Glomerular endothelial cell (primary cell): ENCODE measurements at places on chromosomes 1 and 21. TPM values are rescaled to one million over a fixed set of nuclear protein-coding genes. Genes with fewer than 3 reads are reported as not detected.

CAPZB gene
- total RNA-seq: 166 and 215 TPM in 2 replicates

OBSCN gene
- 1.5 and 2.9 TPM in 2 replicates for total RNA-seq

FNDC5 gene
- 0.99 TPM in 1 of 2 replicates, not detected in the other for total RNA-seq

MXRA8 gene
- total RNA-seq: 25.8 and 39.1 TPM in 2 replicates

SMG5 gene
- 42.3 and 63.9 TPM in 2 replicates for total RNA-seq

PGLYRP4 gene
- not detected in 2 replicates for total RNA-seq

NKAIN1 gene
- 0.15 TPM in 1 of 2 replicates, not detected in the other for total RNA-seq

VCAM1 gene
- 61.9 and 66.7 TPM in 2 replicates for total RNA-seq

IL22RA1 gene
- total RNA-seq: not detected in 2 replicates

LINGO4 gene
- not detected in 2 replicates for total RNA-seq

FAAP20 gene
- total RNA-seq: 34.9 and 56.9 TPM in 2 replicates

CXADR gene
- total RNA-seq: 10.7 and 12.4 TPM in 2 replicates

TRNAU1AP gene
- 16.7 and 23.6 TPM in 2 replicates for total RNA-seq

COL16A1 gene
- total RNA-seq: 2.5 and 5.3 TPM in 2 replicates

FCRL1 gene
- not detected in 2 replicates for total RNA-seq

TNFAIP8L2 gene
- not detected in 2 replicates for total RNA-seq

SPATA17 gene
- 0.58 TPM in 1 of 2 replicates, not detected in the other for total RNA-seq

PDZK1 gene
- not detected in 2 replicates for total RNA-seq

BRDT gene
- not detected in 2 replicates for total RNA-seq

HEYL gene
- total RNA-seq: 0.44 and 0.82 TPM in 2 replicates

TUT4 gene
- total RNA-seq: 26.2 and 33.1 TPM in 2 replicates

KRTAP12-2 gene
- not detected in 2 replicates for total RNA-seq
